ENCODE measurements at places on chromosomes 2 and 18. TPM values are rescaled to one million over a fixed set of nuclear protein-coding genes. Genes with fewer than 3 reads are reported as not detected.

DNA sequence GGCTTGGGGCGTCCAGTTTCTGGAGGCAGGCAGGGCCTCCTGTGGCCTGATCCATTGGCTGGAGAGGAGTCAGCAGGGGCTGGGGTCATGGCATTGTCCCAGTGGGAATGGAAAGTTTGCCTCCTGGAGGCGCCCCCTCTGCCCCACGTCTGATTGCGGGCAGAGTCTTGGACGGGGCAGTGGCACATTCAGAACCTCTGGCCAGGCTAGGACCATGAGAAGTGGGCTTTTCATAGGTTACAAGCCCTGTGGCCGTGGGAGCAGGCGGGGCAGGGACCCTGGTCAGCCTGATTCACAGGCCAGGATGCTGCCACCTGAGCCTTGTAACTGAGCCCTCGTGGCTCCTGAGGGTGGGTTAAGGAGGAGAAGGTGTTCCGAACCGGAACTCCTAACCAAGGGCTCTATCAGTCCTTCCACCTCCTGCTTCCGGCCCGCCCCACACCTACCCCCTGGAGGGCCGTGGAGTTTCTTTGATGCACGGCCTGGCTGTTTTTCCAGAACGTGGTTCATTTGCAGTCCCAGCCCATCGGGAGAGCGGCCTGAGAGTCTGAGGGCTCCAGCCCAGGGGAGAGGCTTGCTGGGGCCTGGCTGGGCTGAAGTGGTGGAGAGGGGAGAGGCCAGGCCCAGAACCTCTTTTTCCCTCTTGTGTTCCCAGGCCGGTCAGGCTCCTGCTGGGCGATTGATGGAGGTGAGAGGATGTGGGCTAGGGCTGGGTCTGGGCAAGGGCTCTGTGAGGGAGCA, 43.9 kb upstream of the PLB1 start:
- DNase-seq: no peak

DNA sequence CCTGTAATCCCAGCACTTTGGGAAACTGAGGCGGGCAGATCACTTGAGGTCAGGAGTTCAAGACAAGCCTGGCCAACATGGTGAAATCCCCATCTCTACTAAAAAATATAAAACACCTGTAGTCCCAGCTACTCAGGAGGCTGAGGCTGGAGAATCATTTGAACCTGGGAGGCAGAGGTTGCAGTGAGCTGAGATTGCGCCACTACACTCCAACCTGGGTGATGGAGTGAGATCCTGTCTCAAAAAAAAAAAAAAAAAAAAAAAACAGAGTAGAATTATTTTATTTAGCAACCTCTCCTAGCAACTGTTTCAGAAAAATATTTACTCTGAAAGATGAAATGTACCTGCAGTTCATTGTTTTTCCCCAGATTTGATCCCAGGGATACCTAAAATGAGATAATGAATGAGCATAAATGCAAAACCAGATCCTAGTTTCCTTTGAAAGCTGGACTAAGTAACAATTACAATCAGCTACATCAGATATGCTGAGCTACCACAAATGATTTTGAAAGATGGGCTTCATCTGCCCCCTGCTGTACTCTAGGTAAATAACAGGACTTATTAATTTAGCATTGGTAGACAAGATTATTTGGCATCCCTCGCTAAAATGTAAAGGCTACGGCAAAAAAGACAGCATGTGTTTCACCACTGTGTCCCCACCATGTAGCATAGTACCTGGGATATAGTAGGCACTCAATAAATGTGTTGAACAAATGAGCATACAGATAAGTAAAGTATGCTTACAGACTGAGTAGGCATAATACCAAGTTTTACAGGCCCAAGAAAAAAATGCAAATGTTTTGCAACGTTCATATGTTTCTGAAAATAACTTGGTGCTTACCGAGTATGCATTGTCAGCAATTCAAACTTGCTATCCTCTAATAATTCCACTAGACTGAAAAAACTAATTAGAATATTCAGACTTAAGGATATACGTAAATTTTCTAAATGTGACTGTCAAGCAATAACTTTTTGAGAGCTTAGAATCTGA, 102.5 kb downstream of the ATL2 start:
- no peak for DNase-seq

GRCh38 chr18:60022671-60023276, 123.0 kb downstream of the PMAIP1 start:
- DNase-seq: no peak

DNA sequence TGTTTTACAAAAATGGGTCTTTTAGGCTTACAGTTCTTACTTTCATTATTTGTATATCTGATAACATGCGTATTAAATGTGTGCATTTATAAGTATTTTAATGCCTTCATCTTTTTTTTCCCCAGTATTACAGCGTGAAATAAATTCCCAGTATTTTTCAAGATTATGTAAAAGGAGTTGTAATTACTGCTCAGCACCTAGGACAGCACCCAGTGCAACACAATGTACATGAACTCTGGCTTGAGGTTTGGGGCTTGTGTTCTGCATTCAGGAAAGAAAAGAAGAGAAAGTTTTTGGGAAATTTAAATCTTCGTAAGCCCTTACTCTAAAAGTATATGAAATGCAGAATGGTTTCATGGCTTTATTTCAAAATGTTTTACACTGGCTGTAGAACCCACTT, 16.7 kb downstream of the ZNF638 start:
- no peak for DNase-seq

DNA sequence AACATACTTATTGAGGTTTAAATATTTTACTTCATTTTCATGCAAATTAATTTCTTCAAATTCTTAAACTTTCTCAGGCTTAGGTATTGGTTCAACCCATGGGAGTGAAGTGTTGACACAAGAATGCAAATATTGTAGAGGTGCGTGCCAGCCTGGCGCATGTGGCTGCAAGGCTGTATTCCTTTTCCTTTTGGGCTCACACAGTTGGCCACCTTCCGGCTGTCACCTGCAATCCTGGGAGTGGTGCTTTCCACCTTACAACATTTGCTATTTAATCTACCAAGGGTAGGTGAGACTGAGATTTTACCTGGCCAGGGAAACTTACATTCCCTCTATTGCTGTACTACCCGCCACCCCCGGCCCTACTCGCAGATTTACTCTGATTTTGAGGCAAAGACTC, 141.1 kb downstream of the DCC start:
- no peak for DNase-seq

VAMP8 gene
- 312 TPM for total RNA-seq

LAMA1 gene
- 6.1 TPM for total RNA-seq

CDH2 gene
- total RNA-seq: 11.0 TPM

SAG gene
- not detected for total RNA-seq

MOGAT1 gene
- total RNA-seq: not detected

SUPT7L gene
- total RNA-seq: 28.1 TPM

GRCh38 chr2:169977530-169977929, 150.3 kb downstream of the UBR3 start:
- DNase-seq: no peak
